ENCODE measurements at places on chromosomes 16 and 17.
A peak's percentile ranks its signal among the peaks of the same experiment; 100 is the strongest.

DNA sequence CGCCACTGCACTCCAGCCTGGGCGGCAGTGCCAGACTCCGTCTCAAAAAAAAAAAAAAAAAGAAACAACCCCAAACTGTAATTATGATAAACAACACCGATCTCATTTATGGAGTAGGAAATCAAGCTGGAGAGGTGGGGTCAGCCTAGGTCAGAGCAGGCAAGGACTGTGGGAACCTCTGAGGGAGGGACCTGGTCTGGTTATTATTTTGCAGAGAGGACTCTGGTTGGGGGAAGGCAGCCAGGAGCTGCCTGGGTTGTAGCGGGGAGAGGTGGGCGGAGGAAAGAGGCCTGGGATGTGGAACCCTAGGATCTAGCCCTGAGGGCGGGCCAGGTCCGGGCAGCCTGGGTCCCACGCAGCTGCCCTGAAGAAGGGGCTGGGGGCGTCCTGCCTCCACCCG lies 10.9 kb upstream of the HS3ST6 start:
- no peak for DNase-seq

- DNase-seq: no peak
Observed at GRCh38 chr16:67088551-67088950, 21.2 kb upstream of the PHAF1 start.

- no peak for DNase-seq
Observed at GRCh38 chr17:65320820-65321219, 183.7 kb downstream of the RGS9 start.

GRCh38 chr17:62637809-62638208 lies 10.3 kb downstream of the MRC2 start:
- DNase-seq: no peak

DNA sequence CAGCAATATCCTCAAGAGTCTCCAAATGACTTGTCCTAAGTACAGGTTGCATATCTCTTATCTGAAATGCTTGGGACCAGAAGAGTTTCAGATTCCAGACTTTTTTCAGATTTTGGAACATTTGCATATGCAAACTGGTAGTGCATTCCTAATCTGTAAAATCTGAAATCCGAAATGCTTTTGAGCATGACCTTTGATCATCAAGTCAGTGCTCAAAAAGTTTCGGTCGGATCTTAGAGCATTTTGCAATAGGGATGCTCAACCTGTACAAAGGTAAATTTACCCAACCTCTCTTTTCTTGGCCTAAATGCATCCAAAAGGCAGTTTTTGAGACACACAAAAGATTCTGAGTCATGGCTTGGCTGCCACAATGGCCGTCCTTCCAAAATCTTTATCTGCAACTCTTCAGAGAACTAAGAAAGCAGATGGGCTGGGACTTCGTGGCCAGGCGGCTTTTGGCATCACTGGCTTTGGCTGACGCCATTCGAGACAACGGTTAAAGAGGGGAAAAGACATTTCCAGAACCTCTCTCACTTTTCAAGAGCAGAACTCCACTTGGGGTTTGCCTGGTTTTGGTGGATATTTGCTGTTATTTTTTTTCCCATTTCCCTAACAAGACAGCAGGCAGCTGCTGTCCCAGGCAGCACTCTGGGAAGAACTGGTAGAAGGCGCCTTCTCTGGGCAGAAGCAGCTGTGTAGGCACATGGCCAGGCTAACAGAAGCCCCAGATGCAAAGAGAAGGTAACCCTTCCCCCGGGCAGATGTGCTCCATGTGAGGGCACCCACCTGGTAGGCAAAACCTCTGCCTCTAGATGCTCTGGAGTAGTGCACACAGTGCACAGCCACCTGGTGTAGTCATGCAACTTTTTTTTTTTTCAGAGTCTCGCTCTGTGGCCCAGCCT lies 8.9 kb downstream of the CPPED1 start:
- no peak for DNase-seq

DNA sequence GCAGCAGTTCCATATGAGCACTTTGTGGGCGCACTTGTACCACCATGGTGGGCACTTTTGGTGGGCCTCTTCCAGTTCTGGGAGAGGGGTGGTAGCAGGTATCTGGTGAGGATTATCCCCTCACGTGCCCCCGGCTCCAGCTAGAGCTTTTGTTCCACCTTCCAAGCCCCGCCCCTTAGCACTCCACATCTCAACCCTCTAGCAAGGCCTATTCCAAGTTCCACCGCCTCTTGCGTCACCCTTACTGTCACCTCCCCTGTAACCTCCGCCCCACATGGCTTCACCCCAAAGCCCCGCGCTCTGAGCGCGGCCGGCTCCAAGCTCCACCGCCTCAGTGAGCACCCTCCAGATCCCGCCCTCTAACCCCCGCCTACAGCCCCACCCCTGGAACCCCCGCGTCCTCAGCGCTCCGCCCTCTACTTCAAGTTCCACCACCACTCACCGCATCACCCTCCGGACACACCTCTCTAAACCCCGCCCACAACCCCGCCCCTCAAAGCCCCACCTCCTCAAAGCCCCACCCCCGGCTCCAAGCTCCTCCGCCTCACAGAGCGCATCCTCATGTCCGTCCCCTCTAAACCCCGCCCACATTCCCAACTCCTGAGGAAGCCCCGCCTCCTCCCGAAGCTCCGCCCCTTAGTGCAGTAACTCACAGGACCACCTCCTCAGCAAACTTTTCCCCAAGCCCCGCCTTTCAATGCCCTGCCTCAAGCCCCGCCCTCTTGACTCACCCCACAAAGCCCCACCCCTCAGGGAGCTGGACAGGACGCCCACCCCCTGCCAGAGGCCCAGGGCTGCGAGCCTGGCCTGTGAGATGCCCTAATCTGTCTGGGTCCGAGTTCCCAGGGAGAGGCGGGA lies 11.1 kb downstream of the SCN4A start:
- peak; percentile 47 for DNase-seq

GRCh38 chr17:6641247-6641863 lies 495 bp downstream of the TXNDC17 start:
- no peak for DNase-seq

DNA sequence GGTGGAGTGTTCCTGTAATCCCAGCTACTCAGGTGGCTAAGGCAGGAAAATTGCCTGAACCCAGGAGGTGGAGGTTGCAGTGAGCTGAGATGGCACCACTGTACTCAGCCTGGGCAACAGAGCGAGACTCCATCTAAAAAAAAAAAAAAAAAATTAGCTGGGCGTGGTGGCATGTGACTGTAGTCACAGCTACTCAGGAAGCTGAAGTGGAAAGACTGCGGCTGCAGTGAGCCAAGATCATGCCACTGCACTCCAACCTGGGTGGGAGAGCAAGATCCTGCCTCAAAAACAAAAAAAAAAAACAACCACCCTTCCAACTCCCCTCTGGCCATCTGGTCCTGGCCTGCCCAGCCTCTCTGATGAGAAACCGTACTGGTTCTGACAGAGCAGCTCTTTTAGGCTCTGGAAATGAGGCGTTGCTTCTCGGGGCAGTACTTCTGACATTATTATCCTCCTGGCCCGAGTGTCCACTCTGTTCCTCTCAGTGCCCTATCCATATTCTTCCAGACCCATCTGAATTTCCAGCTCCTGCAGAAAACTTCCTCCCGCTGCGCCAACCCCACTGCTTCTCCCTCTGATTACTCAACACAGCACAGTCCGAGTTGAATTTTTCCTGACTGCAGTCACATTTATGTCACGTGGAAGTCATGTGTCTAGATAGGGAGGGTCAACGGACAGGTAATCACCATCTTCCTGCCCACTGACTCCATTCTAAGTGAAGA lies 13.3 kb downstream of the GGA2 start:
- DNase-seq: peak; percentile 54

- DNase-seq: no peak
Observed at GRCh38 chr17:1045456-1045855, 48.5 kb downstream of the TIMM22 start.

DNA sequence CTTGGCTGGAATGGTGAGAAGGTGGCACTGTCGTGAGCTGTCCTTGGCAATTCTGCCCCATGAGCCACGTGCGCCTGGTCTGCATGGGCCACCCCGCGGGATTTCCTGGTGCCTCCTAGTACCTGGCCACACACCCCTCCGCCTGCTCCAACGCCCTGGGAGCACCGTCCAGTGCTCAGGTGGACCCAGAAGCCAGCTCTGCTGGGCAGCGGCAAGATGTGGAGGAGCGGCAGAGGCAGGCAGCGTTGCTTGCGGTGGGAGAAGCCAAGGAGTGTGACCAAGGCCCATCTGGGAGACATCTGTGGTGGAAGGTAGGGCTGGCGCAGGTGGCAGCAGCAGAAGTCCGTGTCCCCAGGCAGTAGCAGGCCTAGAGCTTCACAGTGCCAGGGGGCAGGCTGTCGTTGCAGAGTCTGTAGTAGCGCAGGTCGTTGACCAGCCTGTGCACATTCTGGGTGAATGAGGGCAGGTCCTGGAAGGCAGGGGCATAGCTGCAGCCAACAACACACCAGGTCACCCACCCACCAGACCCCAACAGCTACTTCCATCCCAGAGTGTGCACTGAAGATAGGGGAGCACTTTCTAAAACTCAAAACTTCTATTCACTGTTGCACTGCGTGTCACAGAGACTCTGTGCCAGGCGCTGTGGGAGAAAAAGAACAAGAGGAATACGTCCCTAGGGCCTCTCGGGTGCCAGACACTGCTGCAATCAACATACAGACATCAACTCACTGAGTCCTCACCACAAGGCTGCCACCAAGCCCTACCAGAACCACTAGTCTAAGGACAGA lies 34.9 kb upstream of the GSG1L start:
- DNase-seq: no peak

DNA sequence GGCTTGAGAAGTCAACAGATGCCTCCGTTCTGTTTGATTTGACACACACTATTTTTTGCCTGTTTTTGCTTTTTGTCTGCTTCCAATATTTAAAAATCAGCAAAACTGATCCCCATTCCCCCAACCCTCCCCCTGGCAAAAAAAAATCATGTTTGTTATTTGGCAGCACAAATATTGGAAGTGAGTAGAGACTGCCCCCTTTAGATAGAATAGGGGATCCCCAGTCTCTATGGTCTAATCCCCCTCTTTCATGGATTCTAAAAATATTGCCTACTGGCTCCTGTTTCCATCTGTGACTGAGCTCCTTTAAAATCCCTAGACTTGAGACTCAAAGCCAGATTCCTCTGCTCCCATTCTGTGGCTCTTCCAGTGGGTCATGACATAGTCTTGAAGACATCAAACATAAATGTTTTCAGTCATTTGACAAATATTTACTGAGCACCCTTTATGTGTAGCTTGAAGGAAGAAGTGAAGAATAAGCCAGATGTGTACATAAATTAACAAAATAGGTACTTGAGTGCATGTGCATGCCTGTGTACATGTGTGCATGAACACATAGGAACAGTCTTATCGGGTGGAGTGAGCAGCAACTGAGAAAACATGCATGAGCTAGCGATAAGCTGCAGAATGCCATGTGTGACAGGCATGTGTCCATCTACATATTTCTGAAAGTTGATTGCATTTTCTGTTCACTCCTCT lies 101.2 kb downstream of the SALL1 start:
- no peak for DNase-seq

- DNase-seq: no peak
Observed at GRCh38 chr16:89190150-89190958, 10.0 kb downstream of the SLC22A31 start.

- DNase-seq: no peak
Observed at GRCh38 chr16:65950211-65950610, 416.3 kb upstream of the CDH5 start.
